ENCODE measurements at places on chromosomes 5 and 9.

- no peak for DNase-seq
Measured at GRCh38 chr5:129474544-129474943, 14.4 kb downstream of the ADAMTS19 start.

GRCh38 chr5:130278136-130278535 is 373.9 kb downstream of the CHSY3 start:
- DNase-seq, result no peak

- DNase-seq, result no peak
Measured at GRCh38 chr9:114272739-114273431, 50.0 kb upstream of the ORM1 start.

DNA sequence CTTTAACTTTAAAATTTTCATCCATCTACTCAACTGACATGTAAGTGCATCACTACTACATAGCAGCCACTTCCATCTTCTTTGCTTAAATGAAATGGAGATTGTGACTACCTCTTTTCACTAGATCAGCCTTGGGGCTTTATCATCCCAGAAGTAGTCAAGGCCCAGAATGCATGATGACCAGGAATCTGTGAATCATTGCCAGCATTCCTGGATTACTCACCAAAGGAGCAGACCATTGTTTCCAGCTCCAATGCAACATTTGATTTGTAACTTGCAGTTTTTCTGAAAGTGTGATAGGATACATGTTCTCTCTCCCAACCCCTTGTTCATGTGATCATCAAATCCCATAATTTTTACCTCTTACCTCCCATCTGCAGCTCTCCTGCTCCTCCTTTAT is 65.1 kb downstream of the PLPPR1 start:
- DNase-seq, result no peak

DNA sequence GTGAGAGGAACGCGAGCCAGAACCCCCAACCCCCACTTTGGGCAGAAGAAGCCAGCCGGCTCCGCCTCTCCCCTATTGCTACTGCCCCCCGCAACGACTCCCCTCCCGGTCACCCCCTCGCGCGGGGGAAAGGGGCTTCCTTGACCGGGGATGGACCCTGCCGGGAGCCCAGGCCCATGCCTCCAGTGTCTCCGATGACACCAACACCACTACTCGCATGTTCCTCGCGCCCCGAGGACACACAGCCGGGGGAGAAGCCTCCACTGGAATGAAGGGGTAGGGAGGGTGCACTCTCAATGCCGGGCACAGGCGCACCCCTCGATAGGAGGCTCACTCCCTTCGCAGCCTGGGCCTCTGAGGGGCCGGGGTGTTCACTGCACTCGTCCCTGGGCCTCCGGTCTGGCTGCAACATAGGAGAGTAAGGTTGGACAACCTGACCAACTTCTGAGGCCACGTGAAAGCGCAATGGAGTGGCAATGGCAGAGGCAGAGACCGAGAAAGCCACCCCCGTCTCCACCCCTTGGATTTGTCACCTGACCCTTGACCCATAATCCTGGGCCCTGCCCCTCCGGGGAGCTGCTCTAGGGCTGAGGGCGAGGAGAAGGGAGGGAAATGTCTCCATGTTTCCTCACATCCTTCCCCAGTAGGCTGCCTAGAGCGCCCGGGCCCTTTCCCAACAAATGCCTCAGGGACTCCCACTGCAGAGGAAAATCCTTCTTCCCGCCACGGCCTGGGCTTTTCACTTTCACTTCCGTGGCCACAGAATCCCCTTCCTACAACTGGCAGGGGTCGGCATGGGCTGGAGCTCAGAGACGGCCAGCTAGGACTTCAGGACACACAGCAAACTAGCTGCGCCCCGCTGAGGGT is 1.1 kb upstream of the CNTFR start:
- no peak for DNase-seq

DNA sequence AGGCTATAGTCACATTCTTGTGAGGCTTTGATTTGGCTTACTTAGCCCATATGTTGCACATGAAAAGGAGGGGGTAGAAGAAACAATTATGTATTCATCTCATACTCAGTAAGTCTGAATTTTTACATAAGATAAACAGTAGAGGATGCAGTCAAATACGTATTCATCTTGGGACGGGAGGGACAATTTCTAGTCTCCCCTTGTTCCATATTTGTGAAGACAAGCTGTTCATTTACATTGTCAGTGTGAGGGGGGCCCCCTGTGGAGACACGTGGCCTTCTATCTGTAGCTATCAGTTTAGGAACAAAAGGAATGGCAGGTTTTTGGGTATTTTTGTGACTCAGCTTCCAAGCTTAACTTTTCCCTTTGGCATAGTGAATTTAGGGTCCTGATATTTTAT is 49.2 kb upstream of the PPP1R2B start:
- no peak for DNase-seq

GRCh38 chr9:111605041-111605559 is 5.7 kb upstream of the PTGR1 start:
- no peak for DNase-seq

GRCh38 chr5:68224509-68225187 is 9.1 kb downstream of the PIK3R1 start:
- no peak for DNase-seq

GRCh38 chr5:125370461-125371205 is 624.2 kb upstream of the ZNF608 start:
- DNase-seq, result no peak

DNA sequence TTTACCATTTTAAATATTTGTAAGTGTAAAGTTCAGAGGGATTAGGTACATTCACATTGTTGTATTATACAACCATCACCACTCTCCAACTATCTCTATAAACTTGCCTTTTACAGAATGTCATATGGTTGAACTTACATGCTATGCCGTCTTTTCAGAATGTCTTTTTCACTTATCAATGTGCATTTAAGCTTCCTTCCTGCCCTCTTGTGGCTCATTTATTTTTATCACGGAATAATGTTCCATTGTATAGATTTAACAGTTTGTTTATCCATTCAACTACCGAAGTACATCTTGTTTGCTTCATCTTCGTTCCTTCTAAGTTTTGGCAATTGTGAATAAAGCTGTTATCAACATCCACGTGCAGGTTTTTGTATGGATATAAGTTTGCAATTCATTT is 133.3 kb upstream of the C6 start:
- DNase-seq, result no peak

GRCh38 chr9:96725576-96725975 is 52.3 kb downstream of the ZNF510 start:
- DNase-seq, result no peak

DNA sequence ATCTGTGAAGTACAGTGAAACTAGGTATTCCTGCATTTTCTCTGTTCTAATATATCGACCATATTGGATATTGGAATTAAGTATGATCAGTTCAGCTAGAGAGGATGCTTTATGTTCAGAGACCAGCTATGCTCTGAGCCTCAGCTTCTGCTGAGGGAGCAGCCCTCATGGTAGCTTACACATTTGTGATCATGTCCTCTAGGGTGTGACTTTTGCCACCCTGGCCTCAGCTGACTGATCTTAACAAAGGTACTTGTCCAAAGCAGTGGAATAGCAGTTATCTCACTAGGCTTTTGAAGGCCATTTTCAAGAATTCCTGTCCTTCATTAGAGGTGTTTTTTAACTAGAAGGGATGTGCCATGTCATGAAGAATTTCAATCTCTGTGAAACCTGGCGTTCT is 9.3 kb downstream of the SCAMP1 start:
- no peak for DNase-seq

DNA sequence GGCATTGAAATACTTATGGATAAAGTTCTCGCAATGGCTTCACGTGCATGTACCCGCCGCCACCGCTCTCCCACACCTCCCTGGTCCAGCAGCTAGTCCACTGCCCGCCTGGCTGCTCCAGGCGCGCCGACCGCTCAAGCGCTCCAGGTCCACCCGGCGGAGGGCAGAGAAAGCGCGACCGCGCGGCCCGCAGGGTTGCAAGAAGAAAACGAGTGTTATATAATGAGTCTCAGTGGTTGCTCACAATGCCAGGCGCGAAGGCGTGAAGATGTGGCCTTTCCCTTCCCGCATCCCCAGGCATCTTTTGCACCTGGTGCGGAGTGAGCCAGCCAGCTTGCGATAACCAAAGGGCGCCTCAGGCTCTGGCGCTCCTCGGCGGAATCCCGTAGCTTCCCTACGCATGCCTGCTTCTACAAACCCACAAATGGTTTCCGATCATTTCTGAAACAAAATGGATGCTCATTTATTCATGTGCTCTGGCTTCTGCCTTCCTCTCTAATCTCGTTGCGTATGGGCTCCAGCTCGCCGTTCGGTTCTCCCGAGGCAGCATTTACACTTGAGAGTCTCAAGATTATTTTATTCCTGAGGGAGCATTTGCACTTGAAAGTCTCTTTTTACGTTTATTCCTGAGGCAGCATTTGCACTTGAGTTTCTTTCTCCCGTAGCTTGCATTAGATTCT is 25.7 kb downstream of the CDKN2A start:
- DNase-seq, result no peak

GRCh38 chr9:84703793-84704192 is 34.3 kb downstream of the NTRK2 start:
- no peak for DNase-seq

- no peak for DNase-seq
Measured at GRCh38 chr5:74575741-74576538, 64.6 kb downstream of the ENC1 start.

DNA sequence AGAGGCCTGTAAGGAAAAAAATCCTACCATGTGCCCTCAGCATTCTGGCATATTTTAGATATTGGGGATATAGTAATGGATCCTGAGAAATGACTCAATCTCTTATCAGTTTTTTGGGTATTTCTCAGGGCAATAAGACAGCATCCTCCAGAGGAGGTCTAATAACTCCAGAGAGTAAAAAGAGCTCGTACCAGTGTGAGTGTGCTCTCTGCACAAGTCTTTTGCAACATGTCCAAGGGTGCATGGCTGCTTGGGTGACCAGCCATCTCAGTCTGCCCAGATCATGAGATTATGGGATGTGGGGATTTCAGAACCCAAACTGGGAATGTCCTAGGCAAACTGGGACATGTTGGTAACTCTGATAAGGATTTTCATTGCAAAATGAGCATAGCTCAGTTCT is 15.3 kb downstream of the ASPN start:
- no peak for DNase-seq

GRCh38 chr5:152100462-152100861 is 175.8 kb upstream of the GLRA1 start:
- DNase-seq, result no peak

DNA sequence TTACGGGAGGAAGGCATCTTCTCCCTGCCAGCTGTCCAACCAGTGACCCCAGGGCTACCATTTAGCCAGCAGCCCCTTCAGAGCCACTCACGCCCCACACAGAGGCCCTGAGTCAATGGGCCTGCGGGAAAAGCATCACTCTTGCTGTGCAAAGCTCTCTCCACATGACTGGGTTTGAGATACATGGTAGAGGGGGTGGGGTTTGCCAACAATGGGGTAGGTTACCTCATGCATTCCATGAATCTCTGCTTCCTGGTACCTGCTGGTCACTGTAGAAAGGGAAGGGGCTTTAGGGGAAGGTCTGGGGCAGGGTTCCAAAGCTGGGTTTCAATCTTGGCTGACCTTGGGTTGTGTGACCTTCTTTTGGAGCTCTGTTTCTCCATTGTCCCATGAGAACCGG is 22.9 kb upstream of the TTLL11 start:
- no peak for DNase-seq

DNA sequence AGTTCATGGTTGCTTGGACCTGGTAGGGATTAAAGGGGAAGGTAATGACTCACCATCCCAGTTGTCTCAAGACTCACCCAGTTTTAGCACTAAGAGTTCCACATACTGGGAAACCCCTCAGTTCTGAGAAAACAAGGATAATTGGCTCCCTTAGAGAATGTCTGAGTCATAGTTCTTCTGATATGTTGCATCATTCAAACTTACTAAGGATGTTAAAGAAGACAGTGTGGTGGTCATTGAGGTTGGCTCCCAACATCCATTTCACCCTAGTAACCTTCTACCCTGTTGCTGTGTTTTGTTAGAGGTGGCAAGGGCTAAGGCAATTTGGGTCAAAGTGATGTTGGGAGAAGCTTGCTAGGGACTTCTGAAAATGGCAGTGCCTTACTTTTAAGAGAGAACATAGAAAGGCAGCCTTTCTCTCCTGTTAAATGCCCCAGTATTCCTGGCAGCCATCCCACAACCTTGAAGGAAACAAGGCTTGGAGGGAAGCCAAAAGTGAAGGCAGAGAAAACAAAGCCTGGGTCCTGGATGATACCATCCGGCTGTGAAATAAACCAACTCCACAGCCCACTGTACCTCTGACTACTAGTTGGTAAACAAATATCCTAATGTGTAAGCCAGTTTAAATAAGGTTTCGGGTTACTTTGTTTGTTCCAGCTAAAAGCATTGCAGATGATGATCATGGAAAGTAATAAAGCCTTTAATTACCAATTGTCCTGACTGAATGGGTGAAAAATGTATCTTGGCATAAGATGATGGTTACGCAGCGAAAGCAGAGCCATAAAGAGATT is 80.4 kb upstream of the ADAMTSL1 start:
- DNase-seq, result no peak

DNA sequence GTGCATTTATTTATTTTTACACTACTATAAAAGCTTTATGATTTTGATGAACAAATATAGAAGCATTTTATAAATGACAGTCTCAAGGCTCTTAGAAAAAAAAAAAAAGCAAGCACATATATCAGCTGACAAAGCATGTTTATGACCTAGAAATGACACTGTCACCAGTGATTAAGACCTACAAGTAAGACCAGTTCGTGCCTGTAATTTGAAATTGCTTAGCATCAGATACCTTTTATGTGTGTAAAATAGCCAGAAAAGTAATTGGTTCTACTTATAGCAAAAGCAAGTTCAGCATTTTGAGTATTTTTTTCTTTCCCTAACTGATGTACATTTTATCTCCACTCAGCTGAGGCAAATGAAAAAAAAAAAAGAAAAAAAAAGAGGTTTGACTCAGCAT is 808.4 kb downstream of the CDH18 start:
- DNase-seq, result no peak

- no peak for DNase-seq
Measured at GRCh38 chr5:62568143-62568542, 10.5 kb upstream of the LRRC70 start.

DNA sequence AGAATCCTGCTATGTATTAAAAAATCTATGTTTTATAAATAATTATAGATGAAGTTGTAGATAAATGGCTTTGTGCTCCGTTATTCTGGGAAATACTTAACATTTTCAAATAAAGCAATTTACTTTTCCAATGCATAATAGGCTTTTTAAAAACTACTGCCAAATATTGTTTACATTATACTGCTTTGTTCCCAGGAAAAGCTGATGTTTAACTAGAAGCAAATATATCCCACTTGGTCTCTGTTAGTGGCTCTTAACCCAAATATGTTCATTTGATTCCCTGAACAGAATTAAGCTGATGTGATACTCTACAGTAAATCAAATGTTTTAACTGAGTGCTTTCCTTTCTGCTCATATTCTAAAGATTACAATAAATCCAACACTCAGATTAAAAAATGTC is 326.3 kb downstream of the SLCO4C1 start:
- no peak for DNase-seq

- DNase-seq, result no peak
Measured at GRCh38 chr5:67971971-67972821, 243.4 kb upstream of the PIK3R1 start.

- DNase-seq, result no peak
Measured at GRCh38 chr5:179417016-179417415, 71.8 kb upstream of the ADAMTS2 start.

GRCh38 chr5:154276261-154276972 is 85.9 kb downstream of the GALNT10 start:
- no peak for DNase-seq

Data from stimulated activated CD8-positive, alpha-beta memory T cell treated with anti-CD3 and anti-CD28 coated beads, Interleukin-7, amount 100 ng/mL, for 1 hour (primary cell).